ENCODE measurements at places on chromosomes 3 and 15.

DNA sequence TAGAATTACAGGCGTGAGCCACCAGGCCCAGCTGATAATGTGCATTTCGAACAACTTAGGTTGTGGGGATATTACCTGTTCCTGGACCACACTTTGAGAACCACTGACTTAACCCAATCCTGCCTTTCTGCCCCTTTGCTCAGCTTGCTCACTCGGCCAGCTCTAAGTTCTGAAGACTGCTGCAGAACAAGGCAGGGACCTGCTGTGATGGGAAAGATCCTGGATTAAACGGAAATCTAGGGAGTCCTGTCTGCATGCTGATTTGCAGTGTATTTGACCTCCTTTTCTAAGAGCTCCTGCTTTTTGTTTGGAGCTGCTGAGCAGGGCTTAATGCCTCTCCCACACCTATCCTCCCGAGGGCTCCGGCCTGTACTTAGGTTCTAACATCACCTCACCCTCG lies 2.9 kb downstream of the LTK start:
- no peak for ATAC-seq

GRCh38 chr3:198071602-198072287 lies 111.7 kb downstream of the LMLN start:
- ATAC-seq: no peak

DNA sequence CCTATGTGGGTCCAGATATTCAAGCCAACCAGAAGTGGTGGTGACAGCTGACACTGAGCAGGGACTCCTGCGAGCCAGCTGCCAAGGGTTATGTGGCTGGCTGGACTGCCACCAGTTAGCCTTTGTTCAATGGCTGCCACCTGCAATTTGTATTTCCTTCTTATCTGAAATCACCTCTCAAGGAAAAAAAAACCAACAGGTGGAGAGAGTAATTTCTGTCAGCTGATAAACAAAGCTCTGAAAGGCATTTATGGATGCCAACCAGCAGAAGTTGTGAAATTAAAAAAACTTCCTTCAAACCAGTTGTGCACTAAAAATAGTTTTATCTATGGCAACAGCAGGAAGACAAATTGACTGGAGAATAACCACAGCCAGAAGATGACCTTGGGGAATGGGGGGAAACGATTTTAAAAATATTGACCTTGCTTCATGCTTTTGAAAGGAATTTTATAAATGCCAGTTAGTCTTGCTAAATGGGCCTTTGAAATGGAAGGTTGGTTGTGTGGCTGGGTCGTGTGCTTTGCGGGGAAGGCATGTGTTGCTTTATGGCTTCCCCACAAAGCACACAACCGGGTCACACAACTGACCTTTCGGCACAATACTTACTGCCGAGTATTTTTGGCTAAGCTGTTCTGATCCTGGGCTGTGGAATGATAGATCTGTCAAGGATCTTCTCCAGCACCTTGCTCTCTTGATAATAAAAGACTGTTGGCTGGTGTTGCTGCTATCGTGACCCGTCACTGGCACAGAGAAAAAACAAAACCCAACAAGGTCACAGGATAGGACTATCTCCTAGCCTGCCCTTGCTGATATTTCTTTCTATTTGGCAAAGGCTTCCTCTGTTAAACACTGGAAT lies 3.5 kb downstream of the MYZAP start:
- no peak for ATAC-seq

GRCh38 chr15:35481992-35482391 lies 64.0 kb downstream of the DPH6 start:
- no peak for ATAC-seq

Data from gastroesophageal sphincter (tissue), 4 donors.